NCI-H2107 (cell line): ENCODE measurements at places on chromosomes 4 and X.

- no peak for DNase-seq
Observed at GRCh38 chr4:90458576-90458975, 331.4 kb downstream of the CCSER1 start.

GRCh38 chrX:67784712-67785111, 240.9 kb downstream of the AR start:
- DNase-seq: no peak

GRCh38 chrX:113529426-113530013, 688.9 kb upstream of the AMOT start:
- DNase-seq: no peak

DNA sequence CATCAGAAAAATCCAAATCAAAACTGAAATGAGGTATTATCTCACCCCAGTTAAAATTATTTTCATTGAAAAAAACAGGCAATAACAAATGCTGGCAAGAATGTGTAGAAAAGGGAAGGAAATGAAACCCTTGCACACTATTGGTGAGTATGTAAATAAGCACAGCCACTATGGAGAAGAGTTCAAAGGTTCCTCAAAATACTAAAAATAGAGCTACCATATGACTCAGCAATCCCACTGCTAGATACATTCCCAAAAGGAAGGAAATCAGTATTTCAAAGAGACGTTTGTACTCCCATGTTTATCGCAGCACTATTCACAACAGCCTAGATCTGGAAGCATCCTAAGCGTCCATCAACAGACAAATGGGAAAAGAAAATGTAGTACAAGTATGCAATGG, 932.4 kb downstream of the PCDH18 start:
- no peak for DNase-seq

- DNase-seq: no peak
Observed at GRCh38 chr4:55546506-55546755, 278 bp downstream of the CLOCK start.

GRCh38 chrX:13258052-13258444, 61.8 kb downstream of the ATXN3L start:
- DNase-seq: no peak

- no peak for DNase-seq
Observed at GRCh38 chrX:55451626-55451989, 319 bp upstream of the MAGEH1 start.

GRCh38 chrX:148672517-148672916, 172.1 kb downstream of the AFF2 start:
- no peak for DNase-seq

GRCh38 chrX:130529531-130529930, 127.7 kb downstream of the RBMX2 start:
- no peak for DNase-seq

DNA sequence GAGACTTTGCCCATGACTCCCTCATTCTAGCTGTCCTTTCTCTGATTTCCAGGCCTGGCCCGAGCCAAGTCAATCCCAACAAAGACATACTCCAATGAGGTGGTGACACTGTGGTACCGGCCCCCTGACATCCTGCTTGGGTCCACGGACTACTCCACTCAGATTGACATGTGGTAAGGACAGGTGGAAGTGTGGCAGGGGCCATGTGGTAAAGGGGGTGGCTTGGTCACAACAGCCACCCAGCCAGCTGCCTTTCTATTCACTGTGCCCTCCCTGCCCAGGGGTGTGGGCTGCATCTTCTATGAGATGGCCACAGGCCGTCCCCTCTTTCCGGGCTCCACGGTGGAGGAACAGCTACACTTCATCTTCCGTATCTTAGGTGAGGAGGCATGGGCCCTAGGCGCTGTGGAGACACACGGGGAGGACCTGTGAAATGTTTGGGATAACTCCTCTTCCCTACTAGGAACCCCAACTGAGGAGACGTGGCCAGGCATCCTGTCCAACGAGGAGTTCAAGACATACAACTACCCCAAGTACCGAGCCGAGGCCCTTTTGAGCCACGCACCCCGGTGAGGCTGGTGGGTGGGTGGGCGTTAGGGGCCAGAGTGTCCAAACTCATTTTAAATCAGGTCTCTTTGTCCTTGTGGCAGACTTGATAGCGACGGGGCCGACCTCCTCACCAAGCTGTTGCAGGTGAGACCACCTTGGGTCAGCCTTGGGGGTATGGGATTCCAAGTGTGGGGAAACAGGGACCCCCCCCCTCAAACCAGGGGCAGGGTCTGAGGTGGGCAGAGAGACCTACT, 6.1 kb upstream of the USP11 start:
- no peak for DNase-seq
